ENCODE measurements at places on chromosomes 6 and 20. TPM values are rescaled to one million over a fixed set of nuclear protein-coding genes. Genes with fewer than 3 reads are reported as not detected.

- DNase-seq = no peak
These were observed 64.3 kb downstream of the MKKS start for GRCh38 chr20:10369723-10370090.

PRDM13 gene
- not detected for polyA plus RNA-seq

FOXA2 gene
- not detected for polyA plus RNA-seq

DNA sequence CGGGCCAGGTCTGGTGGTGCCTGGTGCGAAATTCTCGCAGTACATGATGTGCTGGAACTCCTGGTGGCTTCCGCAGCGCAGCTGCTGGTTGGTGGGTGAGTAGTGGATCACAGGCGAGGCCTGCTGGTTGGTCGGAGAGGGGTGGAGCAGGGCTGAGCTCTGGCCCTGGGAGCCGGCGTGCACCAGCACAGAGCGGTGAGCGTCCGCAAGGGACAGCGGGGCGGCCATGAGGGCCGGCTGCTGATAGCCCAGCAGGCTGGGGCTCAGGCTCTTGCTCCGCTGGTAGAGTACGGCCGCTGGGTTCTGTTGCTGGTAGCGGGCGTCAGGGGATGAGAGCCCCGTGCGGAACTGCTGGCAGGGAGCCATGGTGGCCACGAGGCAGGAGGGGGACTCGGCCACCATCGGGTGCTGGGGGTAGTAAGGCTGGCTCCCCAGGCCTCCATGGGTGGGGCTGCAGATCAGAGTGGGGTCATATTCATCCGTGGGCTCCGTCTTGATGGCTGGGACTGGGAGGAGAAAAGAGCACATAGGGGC lies 110.2 kb downstream of the NFATC2 start:
- no peak for DNase-seq

DNA sequence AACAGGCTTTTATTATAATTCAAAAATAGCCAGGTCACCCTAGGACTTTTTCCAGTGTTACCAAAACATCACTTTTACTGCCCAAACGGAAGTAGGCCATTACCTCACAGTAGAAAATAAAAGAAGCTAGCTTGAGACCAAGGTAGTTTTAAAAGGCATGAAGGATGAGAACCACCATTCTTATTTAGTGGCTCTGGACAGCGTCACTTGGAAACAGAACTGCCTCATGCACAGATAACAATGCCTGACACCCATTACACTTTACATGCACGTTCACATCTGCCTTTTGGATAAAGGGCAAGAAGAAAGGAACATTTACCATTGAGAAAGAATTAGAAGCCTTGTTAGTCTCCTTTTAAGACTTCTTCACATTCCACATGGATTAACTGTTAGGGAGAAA lies 1.9 kb upstream of the PAQR8 start:
- no peak for DNase-seq

RCAN2 gene
- polyA plus RNA-seq = 7.8 TPM

MROH8 gene
- polyA plus RNA-seq = 7.3 TPM

DNA sequence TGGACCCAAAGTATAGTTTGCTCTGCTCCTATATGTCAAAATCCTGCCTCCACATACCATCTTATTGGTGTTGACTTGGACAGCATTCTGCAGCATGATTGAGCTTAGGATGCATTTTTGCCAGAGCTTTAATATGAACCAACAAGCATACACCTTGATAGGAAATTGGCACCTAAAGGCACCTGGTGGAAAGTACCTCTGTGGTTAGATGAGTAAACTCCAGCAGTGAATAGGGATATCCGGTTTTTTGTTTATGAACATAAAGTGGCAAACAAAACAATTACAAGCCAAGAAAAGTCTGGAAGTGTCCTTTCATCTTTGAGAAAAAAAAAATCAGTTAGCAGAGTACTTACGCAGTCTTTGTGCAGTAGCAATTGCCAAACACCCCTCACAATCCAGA lies 6.2 kb upstream of the CYP24A1 start:
- DNase-seq = no peak

DNA sequence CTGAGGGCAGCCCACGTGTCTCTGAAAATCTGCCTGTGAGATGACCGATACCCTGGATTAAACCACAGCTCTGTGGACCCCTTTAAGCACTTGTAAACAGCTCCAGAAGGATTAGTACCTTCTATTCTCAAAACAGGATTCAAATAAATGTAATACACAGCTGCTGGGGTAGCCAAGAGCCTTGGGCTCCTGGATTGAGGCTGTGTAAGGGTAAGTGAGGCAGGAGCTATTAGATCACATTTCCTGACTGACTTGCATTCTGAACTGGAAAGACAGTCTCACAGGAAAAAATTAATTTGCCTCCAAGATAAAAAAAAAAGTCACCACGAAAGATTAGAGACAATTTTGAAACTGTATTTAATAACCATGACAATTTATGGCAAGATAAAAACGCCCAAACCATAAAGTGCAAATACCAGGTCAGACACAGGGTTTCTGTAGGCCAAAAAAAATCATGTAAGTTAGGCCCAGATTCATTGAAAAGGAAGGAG lies 78.0 kb downstream of the TRMT11 start:
- no peak for DNase-seq

DNA sequence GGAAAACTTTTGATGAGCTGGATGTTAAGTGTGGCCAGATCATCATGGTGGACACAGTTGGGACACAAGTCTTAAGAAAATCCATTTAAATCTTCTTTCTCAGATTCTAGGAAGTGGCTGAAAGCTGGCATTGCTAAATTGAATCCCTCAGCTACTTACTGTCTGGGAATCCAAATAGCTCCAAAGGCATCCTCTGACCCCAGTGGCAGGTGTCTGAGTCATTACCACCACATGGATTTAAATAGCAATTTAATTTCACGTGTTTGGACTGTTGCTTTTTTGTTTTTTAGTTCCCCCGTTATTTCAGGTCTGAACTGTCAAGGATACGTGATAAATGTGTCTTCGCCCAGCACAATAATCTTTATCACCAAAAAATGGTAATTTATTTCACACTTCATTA lies 33.2 kb upstream of the HDGFL1 start:
- DNase-seq = no peak

DNA sequence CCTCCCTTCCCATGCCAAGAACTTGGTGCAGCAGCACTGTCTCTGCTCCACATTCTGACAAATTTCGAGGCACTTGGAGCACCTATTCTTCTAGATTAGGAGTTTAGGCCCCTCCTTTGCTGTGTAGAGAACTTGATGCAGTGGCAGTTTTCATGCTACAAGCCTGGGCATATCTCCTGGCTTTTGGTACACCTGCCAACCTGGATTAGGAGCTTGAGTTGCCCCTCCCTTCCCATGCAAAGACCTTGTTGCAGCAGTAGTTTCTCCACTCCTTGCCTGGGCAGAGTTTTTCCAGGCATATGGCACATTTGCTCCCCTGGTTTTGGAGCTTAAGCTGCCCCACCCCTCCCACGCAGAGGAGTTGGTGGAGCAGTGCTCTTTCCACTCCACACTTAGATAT lies 956.1 kb downstream of the EYS start:
- DNase-seq = no peak

GRCh38 chr20:10594296-10594868 lies 79.4 kb downstream of the JAG1 start:
- DNase-seq = no peak

- DNase-seq = no peak
These were observed 121.6 kb downstream of the HIVEP2 start for GRCh38 chr6:142823256-142823902.

DNA sequence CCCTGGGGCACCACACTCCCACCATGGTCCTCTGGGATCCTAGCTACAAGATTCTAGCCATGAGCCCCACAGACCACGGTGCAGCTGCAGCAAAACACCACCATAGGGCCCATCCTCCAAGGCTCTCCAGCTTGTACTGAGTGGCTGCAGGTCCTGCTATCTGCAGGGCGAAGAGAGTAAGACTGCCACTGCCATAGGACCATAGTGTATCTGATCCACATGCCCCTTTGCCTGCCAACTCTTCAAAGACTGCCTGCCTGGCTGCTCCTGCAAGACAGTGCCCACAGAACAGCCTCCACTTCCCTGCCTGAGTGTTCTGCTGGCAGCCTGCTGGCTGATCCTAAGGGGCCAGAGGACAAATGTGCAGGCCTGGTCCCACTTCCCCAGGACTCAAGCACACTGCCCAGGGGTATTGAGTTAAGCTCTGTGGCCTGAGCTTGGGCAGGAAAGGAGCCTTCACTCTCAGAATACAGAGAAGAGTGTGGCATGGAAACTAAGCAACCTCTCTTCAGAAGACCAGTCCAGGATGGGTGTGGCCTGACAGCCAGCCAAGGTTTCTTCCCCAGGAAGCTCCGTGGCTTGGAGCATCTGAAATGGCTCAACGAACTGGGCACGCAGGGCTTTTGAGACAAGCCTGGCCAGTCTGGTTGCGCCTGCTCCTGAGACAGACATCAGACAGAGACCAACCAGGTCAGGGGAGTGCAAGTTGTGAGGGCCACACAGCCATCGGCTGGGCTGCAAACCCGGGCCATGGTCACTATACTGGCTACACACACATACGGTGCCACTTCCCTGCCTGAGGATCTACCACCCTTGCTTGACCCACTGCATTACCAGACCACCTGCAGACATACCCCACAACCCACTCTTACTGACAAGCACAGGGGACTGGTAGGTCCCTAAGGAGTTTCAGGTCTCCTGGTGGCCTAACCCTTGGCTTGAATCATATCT lies 54.5 kb downstream of the RNGTT start:
- no peak for DNase-seq

AKAP12 gene
- polyA plus RNA-seq = 117 TPM

MOG gene
- not detected for polyA plus RNA-seq

DDO gene
- polyA plus RNA-seq = 0.93 TPM

- no peak for DNase-seq
These were observed 37.8 kb upstream of the SNRPB2 start for GRCh38 chr20:16692009-16692408.

- no peak for DNase-seq
These were observed 72.6 kb downstream of the NINL start for GRCh38 chr20:25512709-25513108.

SYCP2 gene
- 6.3 TPM for polyA plus RNA-seq

DNA sequence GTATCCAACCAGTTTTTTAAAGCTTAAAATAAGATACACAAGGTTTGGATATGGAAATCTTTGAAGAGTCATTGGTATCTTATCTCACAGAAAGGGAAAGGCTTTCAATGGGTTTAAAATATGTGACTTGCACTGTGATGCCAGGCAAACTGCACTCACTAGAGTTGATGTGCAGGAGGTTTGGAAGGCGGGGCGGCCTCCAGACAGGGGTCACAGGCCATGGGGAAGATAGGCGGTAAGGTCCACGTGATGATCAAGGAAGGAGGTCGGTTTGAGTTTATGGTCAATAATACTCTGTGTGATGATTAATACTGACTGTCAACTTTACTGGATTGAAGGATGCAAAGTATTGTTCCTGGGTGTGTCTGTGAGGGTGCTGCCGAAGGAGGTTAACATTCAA lies 9.5 kb upstream of the RAMACL start:
- no peak for DNase-seq

DNA sequence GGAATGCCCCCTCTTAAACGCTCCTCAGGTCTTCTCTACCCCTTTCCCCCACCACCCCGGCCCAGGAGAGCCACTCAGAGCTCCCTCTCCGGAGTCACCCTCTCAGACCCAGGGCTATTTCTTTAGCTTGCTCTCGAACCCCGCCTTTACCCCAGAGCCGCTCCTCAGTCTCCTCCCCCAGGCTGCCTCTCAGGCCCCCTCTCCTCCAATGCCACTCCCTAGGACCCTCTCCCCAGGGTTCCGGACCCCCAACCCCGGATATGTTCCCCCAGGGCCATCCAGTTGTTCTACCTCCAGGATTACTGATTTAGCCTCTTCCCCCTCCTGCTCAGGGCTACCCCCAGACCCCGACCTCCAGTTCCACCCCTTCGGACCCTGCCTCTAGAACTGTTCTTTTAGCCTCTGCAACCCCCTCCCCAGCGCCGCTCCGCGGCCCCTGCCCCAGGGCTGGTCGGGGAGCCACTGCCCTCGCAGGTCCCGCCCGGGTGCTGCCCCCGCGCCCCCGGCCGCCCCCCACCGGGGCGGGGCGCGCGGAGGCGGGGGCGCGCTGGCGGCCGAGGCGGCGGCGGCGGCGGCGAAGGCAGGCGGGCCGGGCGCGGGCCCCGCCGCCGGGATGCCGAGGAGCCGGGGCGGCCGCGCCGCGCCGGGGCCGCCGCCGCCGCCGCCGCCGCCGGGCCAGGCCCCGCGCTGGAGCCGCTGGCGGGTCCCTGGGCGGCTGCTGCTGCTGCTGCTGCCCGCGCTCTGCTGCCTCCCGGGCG lies at the start of gene MMP24:
TSS of gene MMP24 (plus strand) at position 565 of the 758 bp plus-strand sequence. CDS start at position 614, 49 bp downstream.
- DNase-seq = no peak

DNA sequence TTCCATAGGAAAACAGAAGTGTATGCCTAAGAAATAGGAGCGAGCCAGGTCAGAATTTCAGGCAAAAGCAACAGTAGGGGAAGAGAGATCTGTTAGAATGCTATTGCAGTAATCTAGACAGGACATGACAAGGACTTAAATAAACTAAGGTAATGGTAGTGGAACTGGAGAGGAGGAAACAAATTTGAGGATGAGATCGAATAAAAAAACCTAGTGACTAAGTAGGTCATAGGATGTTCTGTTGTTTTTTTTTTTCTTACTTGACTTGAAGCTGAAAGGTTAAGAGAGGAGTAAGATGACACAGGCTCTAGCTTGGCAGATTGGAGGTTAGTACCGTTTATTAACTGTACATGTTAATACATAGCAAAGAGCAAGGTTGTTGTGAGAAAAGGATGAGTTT lies 28.6 kb downstream of the ORC3 start:
- no peak for DNase-seq

DNA sequence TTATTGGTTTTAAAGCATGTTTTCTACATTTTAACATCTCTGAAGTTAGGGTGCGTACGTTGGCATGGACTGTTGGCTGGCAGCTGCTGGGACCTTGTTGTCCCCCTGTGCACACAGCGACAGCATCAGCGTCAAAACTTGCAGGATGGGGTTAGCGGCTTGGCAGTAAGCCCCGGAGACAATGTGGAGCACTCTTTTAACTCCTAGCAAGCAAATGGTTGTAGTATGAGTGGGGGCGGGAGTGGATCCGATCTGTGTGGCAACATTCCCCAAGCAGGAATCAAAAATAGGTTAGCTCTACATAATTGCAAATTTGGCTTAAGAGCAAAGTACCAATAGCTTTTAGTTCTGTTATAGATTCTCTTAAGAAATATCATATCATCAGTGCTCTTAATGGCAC lies 70.1 kb downstream of the NRN1 start:
- DNase-seq = no peak

HFE gene
- 8.6 TPM for polyA plus RNA-seq

Data from left renal pelvis (tissue), 4 donors.